ENCODE measurements at places on chromosomes 13 and 19.

DNA sequence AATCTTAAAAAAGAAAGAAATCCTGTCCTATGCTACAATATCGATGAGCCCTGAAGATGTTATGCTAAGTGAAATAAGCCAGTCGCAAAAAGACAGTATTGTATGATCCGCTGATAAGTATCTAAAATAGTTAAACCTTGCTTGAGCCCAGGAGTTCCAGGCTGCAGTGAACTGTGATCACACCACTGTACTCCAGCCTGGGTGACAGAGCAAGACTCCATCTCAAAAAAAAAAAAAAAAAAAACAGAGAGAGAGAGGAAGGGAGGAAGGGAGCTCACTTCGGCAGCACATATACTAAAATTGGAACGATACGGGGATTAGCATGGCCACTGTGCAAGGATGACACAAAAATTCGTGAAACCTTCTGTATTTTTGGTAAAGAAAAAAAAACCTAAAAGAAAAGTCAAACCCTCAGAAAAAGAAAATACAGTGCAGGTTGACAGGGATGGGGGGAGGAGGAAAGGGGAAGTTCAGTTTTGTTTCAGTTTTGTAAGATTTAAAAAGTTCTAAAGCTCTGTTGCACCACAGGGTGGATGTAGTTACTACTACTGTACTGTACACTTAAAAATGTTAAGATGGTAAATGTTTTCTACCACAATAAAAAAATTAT, 8.4 kb downstream of the CLASRP start:
- peaks cover 43% of the 10 kb centered on the region for H3K36me3 ChIP-seq
- peak overlapping the region; percentile 33 for H3K4me3 ChIP-seq
- no peak for DNase-seq
- H3K27ac ChIP-seq = peak overlapping the region; percentile 51
- H3K27me3 ChIP-seq = no peaks in the 10 kb centered on the region

DNA sequence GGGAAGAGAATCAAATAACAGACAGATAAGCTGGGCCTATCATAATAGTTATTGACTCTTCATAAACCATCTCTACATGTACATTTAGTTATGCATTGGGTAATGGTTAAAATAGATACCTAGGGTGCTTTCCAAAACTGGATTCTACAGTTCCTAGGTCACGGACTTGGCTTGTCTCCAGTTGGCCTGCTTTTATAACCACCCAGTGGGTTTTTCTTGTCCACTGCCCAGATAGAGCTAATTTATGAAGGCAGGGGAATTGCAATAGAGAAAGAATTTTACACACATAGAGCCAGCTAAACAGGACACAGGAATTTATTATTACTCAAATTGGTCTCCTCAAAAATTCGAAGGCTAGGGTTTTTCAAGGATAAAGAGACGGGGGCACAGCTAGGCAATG, 97.3 kb downstream of the FAM216B start:
- no peak overlapping the region for H3K4me3 ChIP-seq
- DNase-seq = no peak
- H3K27me3 ChIP-seq = peaks cover 14% of the 10 kb centered on the region
- no peak overlapping the region for H3K27ac ChIP-seq

DNA sequence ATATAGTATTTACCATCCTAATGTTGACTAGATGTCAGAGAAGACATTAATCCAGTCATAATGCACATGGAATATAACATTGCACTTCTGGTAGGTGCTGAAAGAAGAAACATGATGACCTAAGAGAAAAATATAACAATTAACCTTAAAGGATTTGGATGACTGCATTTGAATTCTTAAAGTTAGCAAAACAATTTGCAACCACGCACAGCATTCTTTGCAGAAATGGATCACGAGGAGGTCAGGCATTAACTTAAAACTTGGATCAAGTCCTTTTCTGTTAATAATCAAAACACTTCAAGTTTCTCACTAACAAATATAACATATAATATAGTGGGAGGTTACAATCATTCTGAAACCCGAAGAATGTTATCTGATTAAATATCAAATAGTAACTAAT, 525.0 kb upstream of the SLITRK6 start:
- no peak for DNase-seq
- no peak overlapping the region for H3K4me3 ChIP-seq
- no peaks in the 10 kb centered on the region for H3K27me3 ChIP-seq
- no peak overlapping the region for H3K27ac ChIP-seq
- H3K4me1 ChIP-seq = no peaks in the 10 kb centered on the region

GRCh38 chr19:27738569-27739193, 1474.3 kb downstream of the UQCRFS1 start:
- H3K27me3 ChIP-seq = no peaks in the 10 kb centered on the region
- H3K4me1 ChIP-seq = no peaks in the 10 kb centered on the region
- H3K27ac ChIP-seq = no peak overlapping the region
- peaks cover 3% of the 10 kb centered on the region for H3K36me3 ChIP-seq

DNA sequence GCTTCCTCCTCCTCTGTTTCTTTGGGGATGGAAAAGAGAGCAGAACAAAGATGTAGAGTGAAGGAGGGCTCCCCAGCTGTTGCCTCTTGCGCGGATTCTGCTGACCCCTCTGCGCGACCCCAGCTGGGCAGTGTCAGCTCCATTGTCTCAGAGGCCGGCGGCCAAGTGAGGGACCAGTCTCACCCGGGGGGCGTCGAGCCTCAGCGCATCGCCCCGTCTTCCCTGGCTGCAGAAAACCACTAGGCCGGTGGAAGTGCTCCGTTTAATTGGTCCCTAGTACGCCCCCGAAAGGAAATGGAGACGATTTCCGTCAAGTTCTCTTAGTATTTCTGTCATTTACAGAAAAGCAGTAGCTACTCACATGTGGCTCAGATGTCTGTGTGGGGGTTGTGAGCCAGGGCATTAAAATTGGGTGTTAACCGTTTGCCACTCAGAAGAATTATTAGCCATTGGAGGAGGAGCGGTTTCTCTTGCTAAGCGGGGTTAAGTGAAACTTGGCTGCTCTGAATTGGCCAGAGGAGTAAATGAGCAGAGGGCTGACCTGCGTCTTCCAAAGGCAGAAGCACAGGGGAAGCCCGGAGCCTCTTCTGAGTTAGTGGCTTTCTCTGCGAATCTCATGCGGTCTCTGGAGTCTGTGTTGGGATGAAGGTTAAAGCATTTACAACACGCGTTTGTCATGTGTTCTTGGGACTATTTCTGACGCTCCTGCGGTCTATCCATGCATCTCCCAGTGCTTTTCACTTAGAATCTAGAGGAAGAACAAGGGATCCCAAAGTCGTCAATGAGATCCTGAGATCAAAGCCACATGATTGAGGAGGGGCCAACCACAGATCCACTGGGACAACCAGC, 132.8 kb upstream of the MYO16 start:
- H3K4me3 ChIP-seq = peak overlapping the region; percentile 57
- H3K27ac ChIP-seq = no peak overlapping the region
- no peak for DNase-seq

DNA sequence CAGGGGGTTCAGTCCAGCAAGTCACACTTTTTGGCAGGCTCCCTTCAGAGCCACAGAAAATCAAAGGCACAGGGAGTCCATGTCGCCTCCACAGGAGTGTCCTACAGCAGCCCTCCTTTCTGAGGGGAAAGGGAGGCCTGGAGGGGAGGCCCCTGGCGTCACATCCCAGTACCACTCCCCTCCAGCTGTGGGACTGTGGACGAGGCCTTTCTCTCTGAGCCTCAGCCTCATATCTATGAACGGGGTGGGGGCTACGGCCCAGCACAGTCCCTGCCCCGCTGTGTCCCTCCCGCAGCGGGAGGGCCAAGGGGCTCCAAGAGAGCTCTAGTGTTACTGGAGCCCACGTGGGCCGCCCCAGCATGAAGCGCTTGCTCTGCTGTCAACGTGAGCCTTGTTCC, 23.8 kb downstream of the PEPD start:
- H3K36me3 ChIP-seq = no peaks in the 10 kb centered on the region
- H3K27ac ChIP-seq = no peak overlapping the region
- H3K27me3 ChIP-seq = no peaks in the 10 kb centered on the region
- no peak for DNase-seq

GRCh38 chr13:25654322-25654721, 282.5 kb downstream of the ATP8A2 start:
- no peaks in the 10 kb centered on the region for H3K36me3 ChIP-seq
- H3K4me3 ChIP-seq = no peak overlapping the region
- no peak for DNase-seq
- no peak overlapping the region for H3K27ac ChIP-seq

GRCh38 chr19:44684892-44685863, 13.8 kb upstream of the CEACAM16 start:
- peaks cover 20% of the 10 kb centered on the region for H3K4me1 ChIP-seq
- no peak for DNase-seq
- peaks cover 20% of the 10 kb centered on the region for H3K27me3 ChIP-seq

Measured in activated CD4-positive, alpha-beta memory T cell treated with anti-CD3 and anti-CD28 coated beads, Interleukin-2, amount 10 ng/mL, durations not matched to agents 7 days and 5 days (primary cell).